ENCODE measurements at places on chromosomes 3 and 15.
A peak's percentile ranks its signal among the peaks of the same experiment; 100 is the strongest.

GRCh38 chr3:142285083-142285517, 59.7 kb upstream of the GK5 start:
- no peak for DNase-seq

GRCh38 chr15:99371180-99372103, 120.2 kb downstream of the LRRC28 start:
- DNase-seq: no peak

DNA sequence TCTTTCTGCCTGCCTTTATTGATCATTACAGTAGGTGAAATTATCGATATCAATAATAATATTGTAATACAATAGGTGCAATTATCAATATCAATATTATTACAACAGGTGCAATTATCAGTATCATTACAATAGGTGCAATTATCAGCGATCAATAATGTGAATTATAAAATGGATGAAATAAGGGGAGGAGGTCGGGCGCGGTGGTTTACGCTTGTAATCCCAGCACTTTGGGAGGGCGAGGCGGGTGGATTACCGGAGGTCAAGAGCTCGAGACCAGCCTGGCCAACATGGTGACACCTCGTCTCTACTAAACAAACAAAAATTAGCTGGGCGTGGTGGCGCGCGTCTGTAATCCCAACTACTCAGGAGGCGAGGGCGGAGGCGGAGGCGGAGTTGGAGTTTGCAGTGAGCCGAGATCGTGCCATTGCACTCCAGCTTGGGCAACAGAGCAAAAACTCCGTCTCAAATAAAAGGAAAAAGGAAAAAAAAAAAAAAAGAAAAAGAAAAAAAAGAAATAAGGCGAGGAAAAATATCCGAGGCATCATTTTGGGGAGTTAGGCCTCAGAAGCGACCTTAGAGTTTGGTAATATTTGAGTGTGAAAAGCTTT, 611 bp upstream of the BNIP2 start:
- DNase-seq: peak; percentile 86

- DNase-seq: no peak
Measured at GRCh38 chr3:83453056-83453455, 1505.7 kb upstream of the CADM2 start.

- DNase-seq: no peak
Measured at GRCh38 chr3:184184546-184185230, 1.3 kb upstream of the ABCF3 start.

GRCh38 chr3:102258666-102259227, 176.1 kb upstream of the ZPLD1 start:
- no peak for DNase-seq

DNA sequence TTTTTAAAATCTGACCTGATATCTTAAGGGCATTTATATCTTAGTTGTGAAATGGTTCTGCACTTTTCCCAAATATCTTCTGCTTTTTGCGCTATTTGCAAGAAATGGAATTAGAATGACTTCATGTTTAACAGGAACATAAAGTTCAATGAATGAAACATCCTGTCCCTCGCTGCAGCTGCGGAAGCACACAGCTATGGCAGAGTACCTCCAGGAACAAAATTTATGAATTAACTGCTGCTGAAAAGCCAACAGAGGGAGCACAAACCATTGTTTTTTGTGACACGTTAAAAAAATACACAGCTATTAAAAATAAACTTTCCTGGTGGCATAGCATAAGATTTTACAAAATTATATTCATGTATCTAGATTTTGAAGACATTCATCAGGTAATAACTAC, 404.4 kb upstream of the MDFIC2 start:
- peak; percentile 10 for DNase-seq

DNA sequence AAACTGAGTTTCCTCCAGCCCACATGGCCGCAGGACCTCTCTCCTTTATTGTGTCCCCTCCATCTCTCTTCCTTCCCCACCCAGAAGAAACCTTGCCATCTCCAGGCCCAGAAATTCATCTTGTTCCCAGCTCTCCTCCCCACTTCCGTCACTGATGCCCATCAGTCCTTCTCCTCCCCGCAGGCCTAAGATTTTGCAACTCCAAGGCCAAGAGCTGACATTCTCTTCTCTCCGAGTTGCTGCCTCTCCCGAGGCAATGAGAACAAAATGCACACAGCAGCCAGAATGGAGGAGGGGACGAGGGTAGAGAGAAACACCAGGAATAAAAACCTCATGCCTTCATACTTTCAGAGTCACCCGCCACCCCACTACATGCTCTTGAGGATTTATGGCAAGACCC, 526.5 kb upstream of the PROK2 start:
- DNase-seq: no peak

DNA sequence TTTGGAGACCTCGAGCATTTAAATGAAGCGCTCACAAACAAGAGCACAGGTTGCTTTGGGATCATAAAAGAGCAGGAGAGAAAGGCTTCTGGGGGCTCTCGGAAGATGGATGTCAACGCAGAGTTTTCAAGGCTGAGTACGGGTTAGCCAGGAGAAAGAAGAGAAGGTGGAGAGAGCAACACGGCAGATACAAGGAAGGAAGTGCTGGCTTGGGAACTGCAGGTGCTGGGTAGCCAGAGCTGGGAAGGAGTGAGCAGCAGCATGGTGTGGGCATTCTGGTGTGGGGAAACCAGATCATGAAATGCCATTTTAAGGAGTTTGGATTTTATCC, 580 bp upstream of the RUBCN start:
- no peak for DNase-seq

GRCh38 chr15:60371175-60372051, 26.4 kb downstream of the ANXA2 start:
- peak; percentile 68 for DNase-seq

- no peak for DNase-seq
Measured at GRCh38 chr3:195224156-195224979, 46.6 kb downstream of the XXYLT1 start.

GRCh38 chr3:181267312-181267711, 277.8 kb upstream of the DNAJC19 start:
- DNase-seq: no peak

GRCh38 chr15:34851007-34851406, 55.7 kb upstream of the ACTC1 start:
- DNase-seq: no peak

GRCh38 chr15:80801891-80802680, 22.9 kb downstream of the CEMIP start:
- DNase-seq: no peak

- DNase-seq: no peak
Measured at GRCh38 chr3:100833483-100833882, 124.2 kb downstream of the TFG start.

DNA sequence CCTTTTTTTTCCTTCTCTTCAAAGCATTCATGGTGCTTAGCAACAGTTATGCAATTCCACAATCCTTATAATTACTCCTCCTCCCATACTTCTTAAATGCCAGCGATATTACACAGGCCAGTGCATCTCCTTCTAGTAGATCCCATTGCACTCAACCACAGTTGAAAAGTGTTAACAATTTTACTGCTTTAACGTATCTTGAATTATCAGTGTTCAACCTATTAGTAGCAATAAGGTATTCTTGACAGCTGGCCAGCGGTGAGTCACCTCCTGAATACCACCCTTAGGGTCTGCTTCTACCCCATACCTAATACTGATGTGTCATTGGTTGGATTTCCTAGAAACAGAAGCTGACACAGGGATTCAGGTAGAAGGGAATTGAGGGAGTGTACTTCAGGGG, 24.0 kb upstream of the TEX9 start:
- DNase-seq: no peak

DNA sequence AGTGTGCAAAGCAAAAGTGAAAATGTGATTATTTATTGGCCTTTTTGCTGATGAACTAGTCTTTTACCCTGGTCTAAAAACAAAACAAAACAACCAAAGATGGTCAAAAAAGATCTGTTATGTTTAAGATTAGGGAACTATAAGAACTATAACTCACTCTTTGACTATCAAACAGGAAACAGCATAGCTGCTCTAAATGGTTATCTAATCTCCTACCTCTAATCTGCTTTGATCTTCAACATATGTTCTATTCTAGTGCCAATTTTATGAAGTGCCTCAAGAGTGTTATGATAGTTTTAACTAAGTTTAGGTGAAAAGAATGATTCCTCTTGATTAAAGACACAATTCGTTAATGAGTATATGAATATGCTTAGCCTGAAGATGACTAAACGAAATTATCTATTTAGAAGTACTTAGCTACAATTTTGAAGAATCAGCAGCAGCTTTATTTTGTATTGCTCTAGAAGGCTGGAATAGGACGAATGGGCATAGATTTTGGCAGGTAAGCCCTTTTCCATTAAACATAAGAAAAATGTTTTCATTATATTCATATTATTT, 46.0 kb downstream of the SETD2 start:
- no peak for DNase-seq

- no peak for DNase-seq
Measured at GRCh38 chr15:89551550-89551949, 23.7 kb upstream of the TICRR start.

DNA sequence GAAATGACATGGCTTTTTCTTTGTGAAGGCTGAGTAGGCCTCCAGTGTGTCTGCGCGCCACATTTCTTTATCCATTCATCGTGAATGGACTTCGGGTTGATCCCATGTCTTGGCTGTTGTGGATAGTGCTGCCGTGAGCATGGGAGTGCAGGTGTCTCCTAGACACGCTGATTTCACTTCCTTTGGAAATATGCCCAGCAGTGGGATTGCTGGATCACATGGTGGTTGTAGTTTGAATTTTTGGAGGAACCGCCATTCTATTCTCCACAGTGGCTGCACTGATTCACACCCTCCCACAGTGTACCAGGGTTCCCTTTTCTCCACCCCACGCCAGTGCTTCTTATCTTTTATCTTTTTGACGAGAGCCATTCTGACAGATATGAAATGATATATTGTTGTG, 171.7 kb downstream of the NSMCE3 start:
- DNase-seq: no peak

DNA sequence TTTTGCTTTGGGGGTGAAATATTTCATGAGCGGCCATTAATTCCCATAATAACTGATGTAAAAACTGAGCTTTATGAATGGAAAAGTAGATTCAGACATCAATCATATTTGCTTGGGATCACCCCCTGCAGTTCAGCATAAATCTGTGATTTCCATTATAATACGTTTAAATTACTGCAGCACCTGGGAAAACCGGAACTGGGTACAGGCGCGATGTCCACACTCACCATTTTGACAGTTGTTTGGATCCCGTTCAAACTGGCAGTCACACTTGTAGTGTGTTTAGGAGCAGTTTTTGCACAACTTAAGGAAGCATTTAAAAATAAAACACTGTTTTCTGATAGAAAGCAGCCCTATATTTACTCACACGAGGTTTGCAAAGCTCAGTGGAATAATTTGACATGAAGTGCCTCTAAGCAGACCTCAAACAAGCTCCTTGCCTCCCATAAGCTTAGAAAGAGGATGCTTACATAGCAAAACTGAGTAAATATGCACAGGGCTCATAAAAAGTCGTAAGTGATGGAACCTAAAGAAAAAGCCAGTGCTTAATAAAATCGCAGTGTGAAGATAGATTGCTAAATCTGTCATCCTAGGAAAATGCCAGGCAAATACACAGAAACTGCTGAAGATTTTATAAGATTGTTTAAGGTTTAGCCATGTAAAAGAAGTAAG, 377.6 kb downstream of the PTPRG start:
- no peak for DNase-seq

GRCh38 chr15:77670558-77671361, 38.0 kb upstream of the LINGO1 start:
- no peak for DNase-seq

- no peak for DNase-seq
Measured at GRCh38 chr3:57556459-57557084, 498 bp downstream of the PDE12 start.

DNA sequence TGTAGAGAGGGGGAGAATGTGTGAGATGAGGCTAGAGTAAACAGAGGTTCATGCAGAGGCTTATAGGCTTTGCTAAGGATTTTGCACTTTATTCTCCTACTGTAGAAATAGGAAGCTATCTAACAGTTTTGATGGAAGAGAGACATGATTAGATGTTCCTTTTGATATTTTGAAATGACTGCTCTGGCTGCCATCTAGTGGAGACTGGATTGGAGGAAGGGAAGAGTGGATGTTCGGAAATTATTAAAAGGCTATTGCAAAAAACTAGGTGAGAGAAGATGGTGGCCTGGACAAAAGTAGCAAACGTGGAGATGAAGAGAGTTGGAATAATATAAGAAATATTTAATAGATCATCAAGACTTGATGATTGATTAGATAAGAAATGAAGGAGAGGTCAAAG, 42.2 kb downstream of the SYN2 start:
- no peak for DNase-seq
